T-helper 17 cell (primary cell): ENCODE measurements at places on chromosomes 7 and 10. TPM values are rescaled to one million over a fixed set of nuclear protein-coding genes. Genes with fewer than 3 reads are reported as not detected.

- H3K27ac ChIP-seq, result no peak overlapping the region
- H3K4me1 ChIP-seq, result no peaks in the 10 kb centered on the region
- DNase-seq, result no peak
- no peak overlapping the region for H3K4me3 ChIP-seq
- peaks cover 28% of the 10 kb centered on the region for H3K27me3 ChIP-seq
Observed at GRCh38 chr7:45469103-45469502, 105.1 kb upstream of the ADCY1 start.

DNA sequence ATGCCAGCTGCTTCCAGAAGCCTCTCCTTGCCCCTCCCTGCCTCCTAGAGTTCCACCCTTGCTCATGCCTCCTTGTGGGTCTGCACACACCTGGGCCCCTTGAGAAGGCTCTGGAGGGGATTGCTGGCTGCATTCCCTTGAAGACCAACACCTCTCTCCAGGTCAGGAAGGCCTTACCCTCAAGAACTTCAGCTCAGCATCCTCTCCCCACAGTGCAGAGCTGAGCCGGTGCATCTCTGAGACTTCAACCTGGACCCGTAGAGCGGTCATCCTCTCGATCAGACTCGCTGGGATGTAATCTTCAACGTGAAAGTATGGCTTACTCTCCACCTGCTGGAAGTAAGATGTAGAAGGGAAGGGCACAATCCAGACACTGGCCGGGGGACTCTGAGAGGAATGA is 62.7 kb downstream of the FRMPD2 start:
- H3K27ac ChIP-seq, result no peak overlapping the region
- peaks cover 23% of the 10 kb centered on the region for H3K27me3 ChIP-seq
- no peak overlapping the region for H3K4me3 ChIP-seq
- H3K36me3 ChIP-seq, result no peaks in the 10 kb centered on the region
- no peak for DNase-seq

DNA sequence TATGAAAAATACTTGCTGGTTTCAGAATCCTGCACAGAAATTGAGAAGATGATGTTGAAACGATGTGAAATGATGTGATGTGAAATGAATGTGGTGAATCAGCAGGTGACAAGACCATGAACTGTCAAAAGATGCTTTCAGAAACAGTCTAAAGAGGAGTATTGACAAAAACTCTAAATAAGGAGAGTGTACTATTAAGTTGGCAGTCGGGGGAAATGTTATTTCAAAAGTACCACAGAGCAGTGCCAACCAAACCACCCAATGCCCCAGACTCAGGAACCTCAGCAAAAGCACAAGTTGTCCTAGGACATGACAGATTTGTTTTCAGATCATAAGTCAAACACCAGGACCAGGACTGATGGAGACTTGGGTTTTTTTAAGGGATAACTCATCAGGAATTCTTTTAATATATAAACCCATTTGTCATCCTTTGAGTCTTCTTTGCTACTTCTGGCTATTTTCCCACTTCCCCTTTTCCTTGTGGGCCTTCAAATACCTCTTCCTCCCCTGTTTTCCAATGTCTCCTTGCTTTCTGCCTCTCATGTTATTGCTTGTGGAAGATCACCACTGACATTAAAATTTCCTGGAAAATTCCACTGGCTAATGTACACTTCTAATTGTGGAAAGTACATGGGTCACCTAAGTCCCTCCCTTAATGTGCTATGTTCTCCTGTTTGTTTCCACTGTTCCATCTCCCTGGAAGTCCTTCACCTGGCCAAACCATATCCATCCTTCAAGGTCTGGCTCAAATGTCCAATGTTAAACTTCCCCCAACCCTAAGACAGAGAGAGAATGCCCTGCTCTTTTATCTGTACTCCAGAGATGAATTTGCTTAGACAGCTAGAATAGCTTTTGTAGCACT is 10.2 kb upstream of the PPP1R3C start:
- H3K27me3 ChIP-seq, result peaks cover 72% of the 10 kb centered on the region
- no peaks in the 10 kb centered on the region for H3K4me1 ChIP-seq
- no peak overlapping the region for H3K4me3 ChIP-seq
- DNase-seq, result no peak

NEUROD6 gene
- not detected for total RNA-seq

CYP2C19 gene
- not detected for total RNA-seq

DNA sequence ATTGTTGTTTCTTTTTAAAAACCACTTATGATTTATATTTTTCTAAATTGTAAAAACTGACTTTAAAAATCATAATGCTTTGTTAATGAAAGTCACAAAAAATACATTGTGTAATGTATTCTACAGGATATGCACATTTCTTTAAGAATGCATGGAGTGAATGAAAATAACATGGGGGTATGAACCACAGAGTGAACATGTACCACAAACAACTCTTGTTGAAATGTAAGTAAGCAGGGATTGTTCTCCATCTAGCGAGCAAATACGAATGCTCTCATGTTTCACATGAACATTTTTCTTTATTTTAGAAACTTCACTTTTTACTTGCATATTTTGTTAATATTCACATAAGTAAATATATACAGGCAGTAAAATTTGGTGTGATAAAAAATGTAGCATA is 35.6 kb upstream of the LAMB4 start:
- H3K4me3 ChIP-seq, result no peak overlapping the region
- no peaks in the 10 kb centered on the region for H3K36me3 ChIP-seq

WNT2 gene
- not detected for total RNA-seq

- H3K4me3 ChIP-seq, result no peak overlapping the region
- no peak for DNase-seq
- H3K36me3 ChIP-seq, result peaks cover 13% of the 10 kb centered on the region
- H3K27me3 ChIP-seq, result no peaks in the 10 kb centered on the region
- peaks cover 6% of the 10 kb centered on the region for H3K4me1 ChIP-seq
- no peak overlapping the region for H3K27ac ChIP-seq
Observed at GRCh38 chr7:44210107-44210506, 9.3 kb downstream of the YKT6 start.

DNA sequence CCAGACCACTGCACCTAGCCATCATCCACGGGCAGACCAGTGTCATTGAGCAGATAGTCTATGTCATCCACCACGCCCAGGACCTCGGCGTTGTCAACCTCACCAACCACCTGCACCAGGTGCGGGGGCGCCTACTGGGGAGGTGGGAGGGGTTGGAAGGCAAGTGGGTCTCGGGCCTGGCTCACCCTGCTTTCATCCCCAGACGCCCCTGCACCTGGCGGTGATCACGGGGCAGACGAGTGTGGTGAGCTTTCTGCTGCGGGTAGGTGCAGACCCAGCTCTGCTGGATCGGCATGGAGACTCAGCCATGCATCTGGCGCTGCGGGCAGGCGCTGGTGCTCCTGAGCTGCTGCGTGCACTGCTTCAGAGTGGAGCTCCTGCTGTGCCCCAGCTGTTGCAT is 4.6 kb downstream of the NFKB2 start:
- H3K4me1 ChIP-seq, result peaks cover 43% of the 10 kb centered on the region
- no peak for DNase-seq
- peaks cover 4% of the 10 kb centered on the region for H3K36me3 ChIP-seq
- no peaks in the 10 kb centered on the region for H3K27me3 ChIP-seq
- H3K4me3 ChIP-seq, result peak overlapping the region; percentile 95

DNA sequence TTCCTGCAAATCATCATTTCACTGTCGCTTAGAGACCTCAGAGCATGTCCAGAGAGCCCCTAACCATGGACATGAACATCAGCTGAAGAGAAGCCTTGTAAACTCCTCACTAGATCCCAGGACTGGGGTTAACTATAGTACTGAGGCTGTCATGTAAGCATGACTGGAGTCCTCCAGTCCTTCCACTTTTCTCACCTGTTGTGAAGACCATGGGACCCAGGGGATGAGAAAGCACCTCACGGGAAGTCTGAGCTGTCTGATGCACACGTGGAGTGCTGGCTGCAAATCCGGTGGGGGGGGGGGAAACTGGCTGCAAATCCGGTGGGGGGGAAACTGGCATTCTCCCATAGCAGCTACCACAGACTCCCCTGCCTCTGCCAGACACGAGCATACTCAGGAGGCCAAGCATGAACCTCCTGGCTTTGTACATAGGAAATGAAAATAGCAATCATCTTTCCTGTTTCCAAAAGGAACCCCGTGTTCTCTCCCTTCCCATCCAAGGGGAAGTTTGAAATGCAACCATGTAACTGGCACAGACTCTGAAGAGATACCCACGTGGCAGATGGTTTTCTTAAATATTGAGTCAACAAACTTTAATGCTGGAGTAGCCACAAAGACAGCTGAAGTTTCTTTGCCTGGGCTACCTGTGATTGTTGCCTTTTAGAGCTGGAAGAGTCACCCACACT is 261.4 kb downstream of the ZMYND11 start:
- peaks cover 5% of the 10 kb centered on the region for H3K27me3 ChIP-seq
- no peak for DNase-seq
- H3K36me3 ChIP-seq, result no peaks in the 10 kb centered on the region
- H3K4me1 ChIP-seq, result peaks cover 11% of the 10 kb centered on the region
- no peak overlapping the region for H3K4me3 ChIP-seq

DNA sequence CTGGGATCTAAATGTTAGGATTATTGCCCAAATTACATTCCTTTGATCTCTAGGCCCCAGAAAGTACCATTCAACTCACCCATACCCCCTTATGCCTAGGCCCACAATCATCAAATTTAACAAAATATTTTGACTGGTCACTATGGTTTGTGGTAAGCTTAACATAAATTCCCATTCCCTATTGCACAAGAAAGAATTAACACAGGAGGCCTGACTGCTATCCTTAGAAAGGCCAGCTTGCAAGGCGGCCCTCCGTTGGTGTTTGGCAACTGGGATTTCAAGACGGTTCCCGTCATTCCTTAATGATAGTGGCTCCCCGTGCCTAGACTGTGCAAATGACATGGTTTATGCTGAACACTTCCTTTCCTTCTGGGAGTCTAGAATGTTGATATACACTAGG is 29.6 kb downstream of the ARHGAP21 start:
- H3K4me1 ChIP-seq, result peaks cover 6% of the 10 kb centered on the region
- H3K27ac ChIP-seq, result no peak overlapping the region
- no peak for DNase-seq
- no peaks in the 10 kb centered on the region for H3K36me3 ChIP-seq
- H3K4me3 ChIP-seq, result no peak overlapping the region

KIF11 gene
- total RNA-seq, result 1.0 TPM

DNA sequence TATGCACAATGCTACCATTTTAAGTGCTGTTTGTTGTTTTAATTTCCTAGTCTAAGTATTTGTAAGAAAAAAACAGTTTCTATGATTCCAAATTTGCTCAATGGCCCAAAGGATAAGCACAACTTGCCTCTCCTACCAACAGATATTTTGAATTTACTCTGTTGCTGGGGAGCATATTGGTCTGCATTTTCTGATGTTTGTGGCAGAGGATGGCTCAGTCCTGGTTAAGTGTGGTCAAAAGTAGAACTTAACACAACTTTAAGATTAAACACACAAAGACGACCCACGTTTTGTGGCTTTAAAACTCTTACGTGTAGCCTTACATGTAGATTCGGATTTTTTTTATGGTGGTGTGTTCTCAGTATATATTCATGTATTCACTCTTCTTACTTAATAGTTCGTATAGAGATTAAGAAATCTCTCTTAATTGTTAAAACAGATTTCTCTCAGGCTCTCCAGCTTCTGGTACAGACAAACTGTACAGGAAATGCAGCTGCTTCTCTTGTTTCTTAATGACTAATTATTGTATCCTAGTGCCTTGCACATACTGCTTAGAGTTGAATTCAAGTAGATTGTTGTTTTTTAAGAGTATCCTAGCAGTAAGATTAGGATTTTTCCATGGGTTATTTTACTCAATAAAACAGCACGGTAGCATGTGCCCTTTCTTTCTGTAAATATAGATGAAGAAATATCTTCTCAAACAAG is 86.2 kb downstream of the GPR85 start:
- no peaks in the 10 kb centered on the region for H3K36me3 ChIP-seq
- no peak for DNase-seq
- H3K4me3 ChIP-seq, result no peak overlapping the region
- H3K4me1 ChIP-seq, result no peaks in the 10 kb centered on the region

DNA sequence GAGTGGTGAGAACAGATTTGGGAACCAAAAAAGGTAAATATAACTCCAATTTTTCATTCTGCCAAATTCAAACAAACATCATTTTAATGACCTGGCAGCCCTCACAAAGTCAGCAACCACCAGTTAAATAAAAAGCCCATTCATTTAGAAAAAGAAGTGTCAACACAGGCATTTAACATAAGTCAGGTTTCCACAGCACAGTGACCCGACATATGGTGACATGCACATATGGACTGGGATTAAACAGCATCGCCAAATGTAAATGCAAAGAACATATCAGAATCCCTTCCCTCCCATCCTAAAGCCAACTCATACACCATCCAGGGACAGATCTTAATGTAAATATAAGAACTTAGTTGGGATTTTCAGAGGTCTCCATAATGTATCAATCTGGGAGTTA is 293.2 kb downstream of the FGFR2 start:
- no peaks in the 10 kb centered on the region for H3K4me1 ChIP-seq
- no peaks in the 10 kb centered on the region for H3K27me3 ChIP-seq
- H3K27ac ChIP-seq, result no peak overlapping the region
- DNase-seq, result no peak
- no peak overlapping the region for H3K4me3 ChIP-seq

DNA sequence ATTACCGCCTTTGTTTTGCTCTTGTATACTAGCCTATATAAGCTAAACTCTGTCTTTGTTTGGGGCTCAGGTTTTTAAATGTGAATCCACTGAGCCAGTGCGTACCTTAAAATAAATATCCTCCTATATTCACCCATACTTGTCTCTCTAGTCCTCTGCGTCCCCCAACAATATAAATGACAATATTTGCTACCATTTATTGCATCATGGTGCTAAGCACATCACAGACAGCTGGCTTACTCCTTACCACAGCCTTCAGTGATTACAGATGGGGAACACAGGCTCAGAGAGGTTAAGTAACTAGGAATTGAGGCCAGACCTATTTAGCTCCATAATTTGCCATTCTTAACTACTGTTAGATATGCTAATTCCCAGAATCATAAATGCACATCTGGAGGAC is 3.4 kb upstream of the ADCK2 start:
- no peak overlapping the region for H3K27ac ChIP-seq
- H3K4me3 ChIP-seq, result no peak overlapping the region
- H3K27me3 ChIP-seq, result no peaks in the 10 kb centered on the region
- peaks cover 4% of the 10 kb centered on the region for H3K4me1 ChIP-seq

- no peak overlapping the region for H3K4me3 ChIP-seq
- H3K4me1 ChIP-seq, result peaks cover 16% of the 10 kb centered on the region
- H3K27me3 ChIP-seq, result no peaks in the 10 kb centered on the region
- peaks cover 2% of the 10 kb centered on the region for H3K36me3 ChIP-seq
Observed at GRCh38 chr10:33052915-33053810, 95.1 kb upstream of the ITGB1 start.

GRCh38 chr7:29100924-29101323 is 45.4 kb downstream of the CPVL start:
- no peak for DNase-seq
- H3K36me3 ChIP-seq, result no peaks in the 10 kb centered on the region
- H3K27me3 ChIP-seq, result peaks cover 4% of the 10 kb centered on the region
- H3K27ac ChIP-seq, result no peak overlapping the region

GRCh38 chr7:93958216-93958615 is 36.7 kb downstream of the GNG11 start:
- H3K27me3 ChIP-seq, result no peaks in the 10 kb centered on the region
- H3K4me1 ChIP-seq, result no peaks in the 10 kb centered on the region
- no peak for DNase-seq
- H3K4me3 ChIP-seq, result no peak overlapping the region

GRCh38 chr7:108328174-108328651 is 128.0 kb downstream of the NRCAM start:
- no peak overlapping the region for H3K4me3 ChIP-seq
- H3K27me3 ChIP-seq, result peaks cover 11% of the 10 kb centered on the region
- DNase-seq, result no peak
- peaks cover 2% of the 10 kb centered on the region for H3K4me1 ChIP-seq
- H3K36me3 ChIP-seq, result no peaks in the 10 kb centered on the region

CHCHD2 gene
- total RNA-seq, result 205 TPM

ZNF248 gene
- total RNA-seq, result 4.2 TPM

GRCh38 chr10:51007781-51008180 is 66.5 kb upstream of the PRKG1 start:
- H3K27ac ChIP-seq, result no peak overlapping the region
- H3K27me3 ChIP-seq, result peaks cover 31% of the 10 kb centered on the region
- H3K36me3 ChIP-seq, result no peaks in the 10 kb centered on the region
- no peak for DNase-seq

ACSM6 gene
- not detected for total RNA-seq
